ENCODE measurements at places on chromosomes 3 and 15.

DNA sequence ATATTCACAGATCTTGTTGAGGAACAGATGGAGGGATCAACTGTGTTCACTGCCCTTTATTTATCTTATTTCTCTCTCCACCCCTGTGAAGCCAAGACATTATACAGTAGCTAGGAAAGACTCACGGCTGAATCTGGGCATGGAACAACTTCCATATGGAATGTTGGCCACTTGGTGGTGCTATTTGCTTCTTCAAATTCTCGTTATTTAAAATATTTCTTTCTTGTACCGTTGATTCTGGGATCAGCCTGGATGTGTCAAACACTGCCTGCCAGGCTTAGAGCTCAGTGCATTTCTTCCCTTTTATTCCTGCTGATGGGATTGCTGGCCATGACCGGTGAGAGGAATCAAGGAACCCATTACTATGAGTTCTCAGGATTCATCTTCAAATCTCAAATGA lies 17.5 kb upstream of the GASK1A start:
- DNase-seq: peak; percentile 18

DNA sequence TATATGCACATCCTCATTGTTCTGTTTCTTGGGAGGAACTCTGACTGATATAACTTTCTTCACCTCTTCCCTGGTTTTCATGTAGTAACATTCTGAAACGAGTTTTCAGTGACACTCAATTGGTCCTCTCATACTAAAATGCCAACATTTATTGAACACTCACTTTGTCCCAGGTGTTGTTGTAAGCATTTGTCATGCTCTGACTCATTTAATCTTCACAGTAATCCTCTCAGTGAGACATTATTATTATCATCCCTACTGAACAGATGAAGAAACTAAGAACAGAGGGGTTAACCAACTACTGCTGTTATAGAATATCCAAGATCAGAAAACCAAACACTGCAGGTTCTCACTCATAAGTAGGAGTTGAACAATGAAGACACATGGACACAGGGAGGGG lies 94.1 kb upstream of the MRPL3 start:
- no peak for DNase-seq

GRCh38 chr15:40256638-40257235 lies 17.9 kb downstream of the PAK6 start:
- no peak for DNase-seq

GRCh38 chr3:135549928-135550494 lies 415.5 kb upstream of the PPP2R3A start:
- DNase-seq: no peak

DNA sequence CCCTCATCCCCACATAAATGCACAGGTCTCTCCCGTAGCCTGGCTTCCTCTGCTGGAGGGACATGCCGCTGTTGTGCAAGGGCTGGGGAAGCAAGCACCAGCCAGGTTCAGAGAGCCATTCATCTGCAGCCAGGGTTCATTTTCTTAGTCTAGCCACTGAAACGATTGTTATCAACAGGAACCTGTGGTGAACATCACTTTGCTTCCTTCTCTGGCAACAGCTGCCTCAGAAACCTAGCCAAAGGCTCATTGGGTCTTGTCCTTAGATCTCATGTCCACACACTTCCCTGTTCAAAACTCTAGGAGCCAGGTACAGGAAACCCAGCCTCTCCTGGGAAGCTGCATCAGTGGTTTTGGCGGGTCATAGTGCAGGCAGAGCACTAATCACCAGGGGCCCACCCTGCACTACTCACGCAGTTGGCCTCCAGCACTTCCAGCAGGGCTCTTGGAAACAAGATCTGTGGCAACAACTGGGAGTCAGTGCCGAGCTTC lies 47.0 kb downstream of the OXNAD1 start:
- DNase-seq: no peak

GRCh38 chr15:63093486-63094205 lies 28.0 kb upstream of the LACTB start:
- peak; percentile 62 for DNase-seq

GRCh38 chr3:158569794-158570193 lies 1.2 kb upstream of the MLF1 start:
- DNase-seq: no peak

DNA sequence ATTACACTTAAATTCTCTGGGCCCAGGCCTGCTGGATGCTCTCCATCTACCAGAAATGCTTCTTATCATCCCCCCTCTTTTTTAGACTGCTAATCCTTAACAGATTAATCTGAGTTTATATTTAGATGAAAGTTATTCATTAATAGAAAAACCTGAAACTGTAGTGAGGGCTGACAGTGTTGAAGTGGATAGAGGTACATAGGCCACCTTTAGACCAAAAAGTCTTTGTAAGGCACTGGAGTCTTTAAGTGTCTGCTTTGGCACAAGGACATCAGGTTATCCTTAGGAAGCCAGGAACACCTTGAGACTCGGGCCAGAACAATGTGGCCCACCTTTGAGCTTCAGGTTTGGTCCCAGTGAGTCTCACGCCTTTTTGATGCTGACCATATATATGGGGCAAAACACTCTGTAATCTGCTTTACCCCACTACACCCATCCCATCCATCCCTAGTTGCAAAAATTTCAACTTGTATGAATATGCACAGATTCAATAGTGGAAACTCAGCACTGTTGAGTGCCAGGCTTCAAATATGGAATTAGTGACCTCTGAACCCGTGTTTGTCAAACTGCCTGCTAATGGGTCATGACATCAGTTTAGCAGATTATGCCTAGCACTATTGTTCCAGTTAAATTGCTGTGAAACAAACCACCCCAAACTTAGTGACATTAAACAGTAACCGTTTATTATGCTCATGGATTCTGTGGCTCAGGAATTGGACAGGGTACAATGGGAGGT lies 44.0 kb downstream of the PDE8A start:
- DNase-seq: no peak

GRCh38 chr3:55574671-55575070 lies 87.6 kb upstream of the WNT5A start:
- DNase-seq: no peak

- DNase-seq: no peak
Observed at GRCh38 chr3:14663396-14664135, 11.4 kb upstream of the C3orf20 start.

DNA sequence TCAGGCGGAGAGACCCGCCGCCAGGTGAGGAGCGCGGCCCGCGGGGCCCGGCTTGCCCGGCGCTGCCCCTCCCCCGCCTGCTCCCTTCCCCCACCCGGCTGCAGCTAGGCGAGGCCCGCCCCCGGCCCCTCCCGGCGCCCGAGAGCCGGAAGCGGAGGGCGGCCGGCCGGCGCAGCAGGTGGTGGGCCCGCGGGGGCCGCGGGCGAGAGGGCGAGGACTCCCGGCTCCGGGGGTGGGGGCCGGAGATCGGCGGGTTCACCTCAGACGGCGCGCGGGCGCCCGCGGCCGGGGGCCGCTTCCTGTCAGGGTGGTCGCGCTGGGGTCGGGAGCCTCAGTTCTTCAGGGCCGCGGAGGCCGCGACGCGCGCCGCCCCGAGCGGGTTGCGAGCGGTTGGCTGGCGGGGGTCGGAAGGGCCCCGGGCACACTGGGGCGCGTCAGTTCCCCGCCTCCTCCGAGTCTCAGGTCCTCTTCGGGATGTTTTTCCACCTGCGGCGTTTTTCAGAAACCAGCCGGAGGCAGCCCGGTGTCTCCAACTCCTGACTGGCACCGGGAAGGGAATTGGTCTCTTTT lies 395 bp downstream of the ZFAND6 start:
- DNase-seq: peak; percentile 71

DNA sequence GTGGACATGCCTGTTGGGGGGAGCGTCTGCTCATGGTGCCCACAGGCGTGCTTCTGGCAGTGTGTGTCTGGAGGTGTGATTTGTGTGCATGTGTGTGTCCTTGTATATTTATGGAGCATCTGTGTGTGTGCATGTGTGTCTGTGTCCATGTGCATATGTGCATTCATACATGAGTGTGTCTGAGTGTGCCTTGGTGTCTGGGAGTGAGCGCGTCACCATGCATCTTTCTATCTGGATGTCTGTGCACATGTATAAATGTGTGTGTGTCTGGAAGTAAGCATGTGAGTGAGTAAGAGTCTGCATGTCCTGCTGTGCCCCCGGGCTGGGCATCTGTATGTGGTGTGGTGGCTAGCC lies 58.1 kb upstream of the PRR23E start:
- no peak for DNase-seq

GRCh38 chr3:139601191-139601961 lies 61.8 kb upstream of the RBP1 start:
- no peak for DNase-seq

DNA sequence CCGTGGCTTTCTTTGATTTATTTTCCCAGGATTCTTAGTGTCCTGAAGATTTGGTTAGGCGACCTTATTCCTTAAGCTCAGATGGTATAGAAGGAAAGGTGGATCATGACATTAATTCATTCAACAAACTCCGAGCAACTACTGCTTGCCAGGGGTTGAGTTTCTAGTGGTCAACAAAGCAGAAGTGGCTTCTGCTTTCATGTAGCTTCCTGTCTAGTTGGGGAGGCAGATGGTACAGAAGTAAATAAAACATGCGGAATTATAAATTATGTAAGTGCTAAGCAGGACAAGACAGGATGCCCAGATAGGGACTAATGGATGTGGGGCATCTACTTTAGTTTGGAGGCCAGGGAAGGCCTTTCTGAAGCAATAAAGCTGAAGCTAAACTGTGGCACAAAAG lies 15.6 kb downstream of the EEFSEC start:
- DNase-seq: no peak

DNA sequence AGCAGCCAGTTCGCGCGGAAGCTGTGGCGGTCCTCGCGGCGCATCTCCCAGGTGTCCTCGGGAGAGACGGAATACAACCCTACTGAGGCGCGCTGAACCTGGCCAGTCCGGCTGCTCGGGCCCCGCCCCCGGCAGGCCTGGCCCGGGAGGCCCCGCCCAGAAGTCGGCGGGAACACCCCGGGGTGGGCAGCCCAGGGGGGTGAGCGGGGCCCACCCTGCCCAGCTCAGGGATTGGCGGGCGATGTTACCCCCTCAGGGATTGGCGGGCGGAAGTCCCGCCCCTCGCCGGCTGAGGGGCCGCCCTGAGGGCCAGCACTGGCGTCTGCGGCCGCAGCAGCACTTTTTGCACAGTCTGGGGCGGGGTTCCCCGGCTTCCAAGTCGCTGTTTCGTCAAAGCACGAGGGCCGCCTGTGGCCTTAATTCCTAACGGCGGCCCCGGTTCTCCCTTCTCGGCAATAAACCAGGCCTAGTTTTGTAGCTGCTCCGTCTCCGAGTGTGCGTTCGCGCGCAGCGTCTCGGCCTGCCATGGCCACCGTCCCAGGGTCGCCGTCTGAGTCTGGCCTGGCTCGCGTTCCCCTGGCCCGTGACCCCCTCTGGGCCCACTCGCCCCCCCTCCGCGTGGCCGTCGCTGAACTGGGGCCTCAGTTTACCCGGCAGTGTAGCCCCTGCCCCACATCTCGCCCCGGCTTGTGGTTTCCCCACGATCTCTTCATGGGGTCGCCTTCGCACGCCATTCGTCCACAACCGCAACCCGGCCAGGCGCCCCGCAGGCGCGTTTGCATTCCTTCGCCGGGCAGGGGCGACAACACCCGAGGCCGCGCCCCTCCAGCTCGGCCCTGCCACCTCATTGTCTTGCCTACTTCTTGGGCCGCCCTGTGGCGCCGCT lies 30.0 kb downstream of the NBEAL2 start:
- DNase-seq: peak; percentile 36

- no peak for DNase-seq
Observed at GRCh38 chr15:61086756-61087155, 142.3 kb downstream of the RORA start.

DNA sequence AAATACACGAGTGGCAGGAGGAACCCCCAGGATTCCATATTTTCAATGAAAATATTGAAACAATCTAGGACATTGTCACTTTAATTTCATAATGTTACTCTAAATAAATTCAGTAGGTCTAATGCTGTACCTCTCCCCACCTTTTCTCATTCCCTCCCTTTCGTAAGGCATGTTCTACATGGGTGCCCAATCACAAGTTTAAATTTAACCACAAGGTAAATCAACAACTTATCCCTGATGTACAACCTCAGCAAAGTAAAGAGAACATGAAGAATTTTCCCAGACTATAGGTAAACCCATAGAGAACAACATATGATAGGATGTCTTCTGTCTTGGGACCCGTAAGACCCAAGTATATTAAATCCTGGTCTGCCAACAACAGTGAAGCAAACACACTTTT lies 53.2 kb upstream of the MITF start:
- DNase-seq: no peak

- DNase-seq: no peak
Observed at GRCh38 chr3:189683546-189684255, 52.5 kb downstream of the TP63 start.

- DNase-seq: no peak
Observed at GRCh38 chr3:34073111-34073510, 274.7 kb downstream of the PDCD6IP start.

- DNase-seq: no peak
Observed at GRCh38 chr3:24704496-24704895, 209.8 kb upstream of the THRB start.

- DNase-seq: no peak
Observed at GRCh38 chr3:98903099-98903498, 1.6 kb upstream of the DCBLD2 start.

DNA sequence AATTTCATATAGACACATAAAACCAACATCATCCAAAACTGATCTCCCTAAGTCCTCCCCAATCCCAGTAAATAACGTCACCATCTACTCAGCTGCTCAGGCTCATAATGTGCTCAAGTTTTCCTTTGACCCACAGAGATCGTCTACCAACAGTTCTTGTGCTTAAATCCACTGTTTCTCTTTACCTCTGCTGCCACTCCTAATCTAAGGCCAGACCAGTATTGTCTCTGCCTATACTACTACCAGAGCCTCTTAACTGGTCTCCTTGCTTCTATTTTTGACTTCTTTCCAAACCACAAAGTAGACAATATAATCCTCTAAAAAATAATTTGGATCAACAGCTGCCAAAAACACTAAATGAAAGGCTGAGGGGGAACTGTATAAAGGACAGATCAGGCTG lies 65.3 kb downstream of the CLASP2 start:
- DNase-seq: no peak

- no peak for DNase-seq
Observed at GRCh38 chr3:100614941-100615340, 5.5 kb downstream of the ADGRG7 start.

- DNase-seq: no peak
Observed at GRCh38 chr15:58292751-58293175, 139.0 kb upstream of the LIPC start.

DNA sequence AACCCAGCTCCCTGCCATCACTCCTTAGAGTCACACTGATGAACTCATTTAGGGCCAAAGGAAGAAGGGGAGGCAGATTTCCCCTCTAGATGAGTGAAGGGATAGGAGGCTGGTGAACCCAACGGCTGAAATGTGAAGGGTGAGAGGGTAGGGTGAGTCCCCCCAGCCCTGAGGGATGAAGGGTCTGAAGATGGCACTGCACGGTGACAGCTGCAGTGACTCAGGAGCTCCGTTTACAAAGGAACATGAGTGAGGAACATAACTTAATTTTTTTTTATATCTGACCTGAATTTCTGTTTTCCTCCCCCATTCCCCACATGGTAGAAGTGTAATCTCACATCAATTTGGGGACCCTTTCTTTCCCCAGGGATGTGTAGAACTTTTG lies 14.0 kb downstream of the SNX33 start:
- DNase-seq: no peak

- no peak for DNase-seq
Observed at GRCh38 chr3:14433106-14433505, 30.7 kb downstream of the SLC6A6 start.
